ENCODE measurements at places on chromosomes 1 and 21.
A peak's percentile ranks its signal among the peaks of the same experiment; 100 is the strongest.

GRCh38 chr1:110465038-110465813, 14.3 kb downstream of the PROK1 start:
- no peak for DNase-seq

DNA sequence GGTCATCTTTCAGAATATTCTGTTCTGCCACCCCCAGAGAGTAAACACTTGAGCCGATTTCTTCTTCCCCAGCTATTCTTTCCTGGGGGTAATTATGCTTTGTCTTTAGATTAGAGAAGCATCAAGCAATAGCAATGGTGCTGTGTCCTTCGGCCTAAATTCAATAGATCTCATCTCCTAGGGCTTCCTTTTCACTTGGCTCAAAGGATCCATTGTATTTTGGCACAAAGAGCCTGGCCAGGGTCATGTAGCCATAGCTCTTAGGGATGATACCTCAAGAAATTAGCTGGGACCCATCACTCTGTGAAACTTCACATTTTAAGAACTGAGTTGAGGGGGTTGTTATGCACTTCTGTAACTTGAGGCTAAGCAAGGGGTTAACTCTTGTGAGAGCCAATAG, 27.0 kb downstream of the MRPS6 start:
- DNase-seq: no peak

GRCh38 chr21:36306872-36307534, 13.0 kb upstream of the MORC3 start:
- no peak for DNase-seq

- DNase-seq: no peak
These were observed 286.1 kb upstream of the ESRRG start for GRCh38 chr1:217009376-217009775.

- DNase-seq: no peak
These were observed 10.0 kb downstream of the GDAP2 start for GRCh38 chr1:117919376-117919775.

DNA sequence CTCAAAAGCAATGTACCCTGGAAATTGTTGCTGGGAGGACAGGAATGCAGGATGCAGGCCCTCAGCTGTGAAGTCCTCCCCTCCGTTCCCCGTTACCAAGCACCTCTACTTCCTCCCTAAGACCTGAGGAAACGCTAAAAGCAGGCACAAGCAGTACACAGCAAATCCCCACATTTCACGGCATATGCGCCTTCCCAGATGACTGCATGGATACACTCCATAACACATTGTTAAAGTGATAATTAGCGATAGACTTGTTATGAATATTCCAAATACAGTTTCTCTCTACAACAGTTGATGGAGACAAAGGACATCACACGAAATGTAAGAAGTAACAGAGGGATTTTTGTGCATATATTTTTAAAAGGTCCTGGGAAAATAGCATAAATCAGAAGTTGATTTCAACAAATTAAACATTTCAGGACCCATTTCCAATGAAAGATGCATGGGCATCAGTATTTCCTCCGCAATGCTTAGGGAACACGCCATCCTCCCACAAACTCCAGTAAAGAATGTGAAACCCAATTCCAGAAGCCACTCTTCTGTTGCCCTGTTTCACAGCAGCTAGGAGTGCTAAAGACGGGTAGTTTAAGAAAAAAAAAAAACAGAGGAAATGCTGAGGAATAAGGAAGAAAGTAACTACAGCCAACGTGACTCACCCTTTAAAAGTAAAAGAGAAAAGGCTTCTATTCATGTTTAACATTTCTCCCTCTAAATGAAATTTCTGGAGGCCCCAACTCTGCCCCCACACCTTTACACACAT, 75.5 kb downstream of the HIVEP3 start:
- no peak for DNase-seq

DNA sequence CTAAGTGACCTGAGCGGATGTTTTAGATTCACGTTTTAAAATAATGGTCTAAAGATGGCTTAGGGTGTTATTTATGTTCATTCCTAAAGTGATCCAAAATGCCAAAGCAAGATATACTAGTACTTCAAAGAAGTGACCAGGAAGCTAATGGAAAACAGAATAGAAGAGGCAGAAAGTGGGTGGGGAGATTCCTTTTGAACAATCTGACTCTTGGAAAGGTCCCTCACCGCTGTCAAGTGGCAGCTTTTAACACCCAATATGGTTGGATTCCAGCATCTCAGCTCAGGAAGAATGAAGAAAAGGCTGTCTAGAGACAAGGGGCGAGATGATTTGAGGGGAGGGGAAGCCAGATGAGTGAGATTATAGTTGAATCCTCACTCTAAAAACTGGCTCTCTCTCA, 90.3 kb downstream of the SCMH1 start:
- no peak for DNase-seq

DNA sequence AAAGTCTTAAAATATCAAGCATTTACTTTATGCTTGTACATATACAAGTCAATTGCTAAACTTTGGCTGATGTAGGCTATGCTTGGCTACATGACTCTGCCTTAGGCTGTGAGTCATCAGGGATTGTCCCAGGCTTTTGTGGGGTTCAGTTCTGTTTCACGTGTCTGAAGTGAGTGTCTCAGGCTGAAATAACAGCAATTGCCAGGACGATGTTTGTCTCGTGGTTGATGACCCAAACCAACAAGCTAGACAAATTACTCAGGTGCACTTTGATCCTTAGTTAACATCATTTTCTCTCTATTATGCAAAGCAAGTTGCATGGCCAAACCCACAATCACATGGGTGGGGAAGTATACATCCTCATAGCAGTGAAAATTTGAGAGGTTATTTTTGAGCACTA, 410.1 kb downstream of the BRINP3 start:
- DNase-seq: no peak

- DNase-seq: no peak
These were observed 12.2 kb upstream of the NEK2 start for GRCh38 chr1:211687462-211688215.

DNA sequence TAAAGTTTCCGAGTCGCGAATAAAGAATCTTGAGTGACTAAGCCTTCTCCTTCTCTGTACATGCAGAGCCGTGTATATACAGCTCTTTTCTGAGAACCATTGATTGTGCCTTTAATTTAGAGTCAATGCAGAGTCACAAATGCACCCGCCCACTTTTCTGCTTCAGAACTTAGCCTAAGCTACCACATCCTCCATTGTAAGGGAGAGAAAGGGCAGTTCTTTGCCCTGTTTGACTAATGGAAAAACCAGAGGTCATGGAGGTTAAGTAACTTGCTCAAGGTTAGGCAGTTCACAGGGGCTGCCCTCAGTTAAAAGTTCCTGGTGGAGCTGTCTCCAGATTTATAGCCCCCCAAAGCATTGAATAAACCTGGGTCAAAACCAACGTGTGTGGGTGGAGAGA, 139.6 kb downstream of the TOMM20 start:
- no peak for DNase-seq

DNA sequence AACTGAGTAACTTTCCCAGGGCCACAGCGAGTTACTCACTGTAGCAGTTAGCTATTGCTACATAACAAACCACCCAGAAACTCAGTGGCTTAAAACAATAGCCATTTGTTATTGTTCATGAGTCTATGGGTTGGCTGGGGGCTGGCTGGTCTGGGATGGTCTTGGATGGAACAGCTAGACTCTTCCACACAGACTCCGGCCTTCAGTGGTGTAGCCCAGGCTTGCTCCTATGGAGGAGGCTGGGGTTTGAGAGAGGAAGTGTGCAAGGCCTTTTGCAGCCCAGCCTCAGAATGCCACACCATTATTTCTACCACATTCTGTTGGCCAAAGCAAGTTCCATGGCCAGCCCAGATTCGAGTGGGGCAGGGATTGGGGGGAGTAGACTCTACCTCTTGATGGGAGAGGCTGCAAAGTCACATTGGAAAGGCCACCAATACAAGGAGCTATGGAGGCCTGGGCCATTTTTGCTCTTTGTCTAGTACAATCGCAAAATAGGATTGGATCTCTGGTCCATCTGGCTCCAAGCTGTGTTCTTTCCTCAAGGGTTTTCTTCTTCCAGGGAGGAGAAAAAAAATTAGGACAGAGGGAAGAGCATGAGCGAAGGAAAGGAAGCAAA, 37.5 kb upstream of the TTC22 start:
- no peak for DNase-seq

- no peak for DNase-seq
These were observed 58.5 kb upstream of the LRRC8D start for GRCh38 chr1:89762386-89762778.

DNA sequence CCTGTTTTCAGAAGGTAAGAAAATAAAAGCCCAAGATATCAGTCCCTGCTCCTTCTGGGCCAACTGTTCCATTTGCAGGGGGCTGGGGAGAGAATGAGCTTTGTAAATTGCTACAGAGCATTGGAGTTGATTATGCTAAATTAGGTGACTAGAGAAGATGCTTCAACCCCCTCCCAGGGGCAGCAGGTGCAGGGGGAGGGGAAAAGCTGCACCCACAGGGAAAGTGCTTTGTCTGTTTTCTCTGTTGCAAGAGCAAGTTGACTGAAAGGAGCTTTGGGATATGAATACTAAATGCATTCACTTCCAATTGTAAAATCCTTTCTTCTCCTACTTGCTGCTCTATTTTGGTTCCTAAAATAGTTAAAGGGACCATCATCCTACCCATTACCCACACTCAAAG, 16.5 kb upstream of the PIGM start:
- no peak for DNase-seq

- no peak for DNase-seq
These were observed 9.8 kb upstream of the PLCH2 start for GRCh38 chr1:2466270-2466665.

DNA sequence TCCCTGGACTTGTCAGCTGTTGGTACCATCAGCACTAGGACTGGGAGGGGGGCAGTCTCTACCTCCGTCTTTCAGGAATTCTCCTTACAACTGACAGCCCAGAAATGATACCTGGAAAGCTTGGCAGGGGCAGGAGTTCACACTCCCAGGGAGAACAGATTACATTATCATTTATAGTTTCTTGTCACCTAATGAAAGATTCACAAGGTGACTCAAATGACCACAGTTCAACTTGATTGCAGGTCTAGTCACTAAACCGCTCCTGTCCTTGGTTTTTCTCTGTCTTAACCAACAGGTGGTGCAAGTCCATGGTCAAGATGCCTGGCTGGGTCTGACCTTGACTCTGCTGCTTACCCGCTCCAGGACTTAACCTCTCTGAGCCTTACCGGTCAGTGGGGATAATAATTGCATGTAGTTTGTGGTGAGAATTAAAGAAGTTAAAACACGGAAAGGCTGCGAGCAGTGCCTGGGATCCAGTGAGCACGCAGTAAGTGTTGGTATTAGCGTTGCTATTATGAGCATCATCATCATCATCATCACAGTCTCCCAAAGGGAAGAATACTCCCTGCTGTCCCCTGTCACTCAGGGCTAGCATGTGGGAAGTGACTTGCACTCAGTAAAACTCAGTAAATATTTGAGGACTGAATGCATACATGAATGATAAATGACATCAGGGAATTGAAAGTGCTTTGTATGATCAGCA, 125.3 kb upstream of the CD34 start:
- no peak for DNase-seq

GRCh38 chr1:54328066-54328636, 78.0 kb downstream of the SSBP3 start:
- DNase-seq: no peak

DNA sequence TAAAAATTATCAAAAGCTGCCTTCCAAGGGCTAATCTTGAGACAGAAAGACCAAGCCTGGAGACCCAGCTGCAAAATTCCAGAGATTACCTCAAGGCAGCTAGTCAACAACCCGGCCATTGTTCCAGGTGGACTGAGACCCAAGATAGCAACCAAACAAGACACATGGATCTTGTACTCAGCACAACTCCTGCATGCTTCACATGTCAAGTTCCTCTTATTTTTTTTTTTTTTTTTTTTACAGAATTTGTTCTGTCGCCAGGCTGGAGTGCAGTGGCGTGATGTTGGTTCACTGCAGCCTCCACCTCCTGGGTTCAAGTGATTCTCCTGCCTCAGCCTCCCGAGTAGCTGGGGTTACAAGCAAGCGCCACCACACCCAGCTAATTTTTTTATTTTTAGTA, 40.1 kb downstream of the CD2 start:
- DNase-seq: no peak

DNA sequence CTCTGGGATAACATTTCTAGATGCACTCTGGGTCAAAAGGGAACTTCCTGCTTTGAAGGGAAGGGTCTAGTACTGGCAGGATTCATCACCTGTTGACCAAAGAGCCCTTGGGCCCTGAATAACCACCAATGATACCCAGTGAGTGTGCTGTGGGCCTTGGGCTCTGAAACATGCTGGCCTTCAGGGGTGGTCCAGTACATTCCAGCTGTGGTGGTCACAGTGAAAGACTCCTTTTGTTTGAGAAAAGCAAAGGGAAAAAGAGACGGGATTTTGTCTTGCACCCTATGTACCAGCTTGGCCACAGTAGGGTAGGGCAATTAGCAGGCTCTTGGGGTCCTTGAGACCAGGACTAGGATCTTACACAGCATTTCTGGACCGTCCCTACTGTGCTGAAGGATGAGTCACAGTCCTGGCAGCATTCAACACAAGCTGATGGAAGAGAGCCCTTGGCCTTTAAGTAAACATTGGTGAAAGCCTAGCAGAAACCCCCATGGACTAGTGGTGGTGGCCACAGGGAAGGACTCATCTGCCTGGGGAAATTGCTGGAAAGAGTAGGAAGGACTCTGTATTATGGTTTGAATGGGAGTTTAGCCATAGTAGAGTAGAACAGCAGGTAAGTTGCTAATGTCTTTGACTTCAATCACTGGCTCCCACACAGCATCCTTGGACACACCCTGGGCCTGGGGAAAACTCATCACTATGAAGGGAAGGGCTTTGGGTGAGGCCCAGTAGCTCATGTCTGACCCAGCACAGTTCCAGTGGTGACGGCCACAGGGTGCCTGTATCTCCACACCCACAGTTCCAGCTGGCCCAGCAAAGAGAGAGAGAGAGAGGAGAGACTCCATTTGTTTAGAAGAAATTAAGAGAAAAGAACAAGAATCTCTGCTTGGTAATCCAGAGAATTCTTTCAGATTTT, 87.5 kb downstream of the COL24A1 start:
- DNase-seq: no peak

DNA sequence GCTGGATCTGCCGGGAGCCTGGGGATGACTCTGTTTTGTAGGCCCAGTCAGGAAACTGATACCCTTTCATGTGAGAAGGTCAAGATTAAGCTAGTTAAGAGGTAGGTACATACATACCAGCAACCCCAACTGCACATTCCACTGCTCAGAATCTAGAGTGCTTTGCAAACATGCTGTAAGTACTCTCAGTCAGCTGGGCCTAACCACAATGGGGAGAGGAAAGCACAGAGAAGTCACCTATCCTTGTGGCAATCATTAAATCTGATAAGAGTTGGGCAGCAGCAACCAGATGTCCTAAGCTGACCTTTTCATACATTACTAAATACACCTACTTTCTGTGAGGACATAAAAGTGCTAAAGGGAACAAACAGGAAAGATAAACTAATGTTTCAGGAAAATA, 2.5 kb downstream of the ETV3 start:
- no peak for DNase-seq

- no peak for DNase-seq
These were observed 246.3 kb downstream of the SEC16B start for GRCh38 chr1:177723533-177723932.

DNA sequence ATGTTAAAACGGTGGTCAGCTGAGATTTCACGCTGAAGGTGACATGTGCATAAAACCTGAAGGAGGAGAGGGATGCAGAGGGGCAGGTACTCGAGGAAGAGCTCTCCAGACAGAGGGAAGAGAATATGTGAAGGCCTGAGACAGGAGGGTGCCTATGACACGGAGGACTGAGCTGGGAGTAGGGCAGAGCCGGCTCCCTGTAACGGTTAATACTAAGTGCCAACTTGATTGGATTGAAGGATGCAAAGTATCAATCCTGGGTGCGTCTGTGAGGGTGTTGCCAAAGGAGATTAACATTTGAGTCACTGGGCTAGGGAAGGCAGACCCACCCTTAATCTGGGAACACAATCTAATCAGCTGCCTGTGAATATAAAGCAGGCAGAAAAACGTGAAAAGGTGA, 136.2 kb upstream of the SYT6 start:
- no peak for DNase-seq

- DNase-seq: peak; percentile 84
These were observed 25.1 kb downstream of the ZBTB17 start for GRCh38 chr1:15950763-15951295.

Measured in stimulated activated CD4-positive, alpha-beta T cell treated with anti-CD3 and anti-CD28 coated beads, Interleukin-1b, Interleukin-23, amount 100 ng/mL, for 4 hours (primary cell).